ENCODE measurements at places on chromosomes 6 and 20.

GRCh38 chr20:43525021-43525420 is 17.5 kb downstream of the L3MBTL1 start:
- H3K4me1 ChIP-seq, result no peaks in the 10 kb centered on the region
- no peak for DNase-seq
- H3K36me3 ChIP-seq, result no peaks in the 10 kb centered on the region
- no peak overlapping the region for H3K4me3 ChIP-seq
- no peak overlapping the region for H3K27ac ChIP-seq
- H3K27me3 ChIP-seq, result no peaks in the 10 kb centered on the region

DNA sequence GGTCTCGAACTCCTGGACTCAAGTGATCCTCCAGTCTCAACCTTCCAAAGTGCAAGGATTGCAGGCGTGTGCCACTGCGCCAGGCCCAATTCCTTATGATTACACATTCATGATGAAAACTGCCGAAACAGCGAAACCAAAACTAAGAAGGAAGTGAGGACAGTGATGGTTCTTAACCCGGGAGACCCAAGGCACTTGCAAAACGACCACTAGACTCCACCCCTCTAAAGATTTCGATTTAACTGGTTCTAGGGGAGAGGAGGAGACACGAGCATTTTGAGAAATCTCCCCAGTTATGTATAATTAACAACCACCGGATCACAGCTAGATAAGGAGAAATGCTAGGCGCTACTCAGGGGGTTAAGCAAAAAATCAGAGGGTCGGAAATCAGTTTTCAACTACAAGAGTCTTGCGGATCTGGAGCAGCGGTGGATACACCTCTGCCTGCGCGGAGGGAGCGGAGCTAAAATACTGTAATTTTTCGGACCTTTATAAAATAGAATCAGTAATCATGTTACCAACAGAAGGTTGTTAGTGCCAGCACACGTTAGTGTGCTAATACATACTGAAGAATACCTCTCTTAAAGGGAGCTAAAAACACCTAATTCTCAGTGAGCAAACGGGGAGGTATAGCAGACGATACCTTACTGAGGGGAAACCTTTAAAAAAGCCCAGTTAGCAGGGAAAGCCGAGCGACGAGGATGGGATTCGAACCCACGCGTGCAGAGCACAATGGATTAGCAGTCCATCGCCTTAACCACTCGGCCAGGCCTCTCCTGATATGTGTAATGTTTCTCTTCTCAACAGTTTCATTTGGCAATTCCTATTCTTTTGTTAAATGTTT is 60.0 kb upstream of the BTN3A2 start:
- no peak for DNase-seq
- H3K4me1 ChIP-seq, result no peaks in the 10 kb centered on the region
- no peaks in the 10 kb centered on the region for H3K27me3 ChIP-seq
- H3K27ac ChIP-seq, result peak overlapping the region; percentile 66
- peak overlapping the region; percentile 54 for H3K4me3 ChIP-seq

DNA sequence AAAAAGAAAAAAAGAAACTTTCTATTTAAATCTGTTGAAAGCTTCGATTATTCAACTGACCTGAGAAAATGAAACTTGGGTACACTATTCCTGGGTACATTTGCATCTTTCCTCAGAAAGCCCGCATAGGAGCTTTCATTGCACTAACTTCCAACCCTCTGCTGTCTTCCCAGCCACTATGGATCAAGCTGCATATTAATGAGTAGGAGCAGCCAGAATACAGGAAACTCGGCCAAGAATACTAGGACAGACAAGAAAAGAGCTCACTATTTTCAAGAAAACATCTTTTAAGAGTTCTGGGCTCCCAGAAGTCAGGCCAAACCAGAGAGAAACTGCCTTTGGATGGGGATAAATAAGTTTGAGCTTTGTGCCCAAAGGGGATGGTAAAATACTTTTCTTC is 135.0 kb upstream of the CCDC28A start:
- no peaks in the 10 kb centered on the region for H3K4me1 ChIP-seq
- no peak overlapping the region for H3K27ac ChIP-seq
- H3K4me3 ChIP-seq, result no peak overlapping the region
- no peaks in the 10 kb centered on the region for H3K36me3 ChIP-seq
- H3K27me3 ChIP-seq, result no peaks in the 10 kb centered on the region
- DNase-seq, result no peak

- no peaks in the 10 kb centered on the region for H3K27me3 ChIP-seq
- no peaks in the 10 kb centered on the region for H3K36me3 ChIP-seq
- DNase-seq, result no peak
- no peak overlapping the region for H3K27ac ChIP-seq
- no peak overlapping the region for H3K4me3 ChIP-seq
Measured at GRCh38 chr6:21075986-21076385, 517.6 kb upstream of the SOX4 start.

- H3K4me1 ChIP-seq, result peaks cover 10% of the 10 kb centered on the region
- no peak for DNase-seq
- no peak overlapping the region for H3K27ac ChIP-seq
Measured at GRCh38 chr6:26431258-26432172, 8.8 kb upstream of the BTN3A3 start.

DNA sequence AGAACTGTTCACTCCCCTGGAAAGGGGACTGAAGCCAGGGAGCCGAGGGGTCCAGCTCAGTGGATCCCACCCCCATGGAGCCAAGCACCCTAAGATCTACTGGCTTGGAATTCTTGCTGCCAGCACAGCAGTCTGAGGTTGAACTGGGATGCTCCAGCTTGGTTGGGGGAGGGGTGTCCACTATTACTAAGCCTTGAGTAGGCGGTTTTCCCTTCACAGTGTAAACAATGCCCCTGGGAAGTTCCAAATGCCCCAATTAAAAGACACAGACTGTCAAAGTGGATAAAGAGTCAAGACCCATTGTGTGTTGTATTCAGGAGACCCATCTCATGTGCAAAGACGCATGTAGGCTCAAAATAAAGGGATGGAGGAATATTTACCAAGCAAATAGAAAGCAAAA is 150.2 kb downstream of the LPA start:
- H3K4me1 ChIP-seq, result no peaks in the 10 kb centered on the region
- no peaks in the 10 kb centered on the region for H3K27me3 ChIP-seq
- DNase-seq, result no peak
- H3K27ac ChIP-seq, result no peak overlapping the region

- no peaks in the 10 kb centered on the region for H3K27me3 ChIP-seq
- no peak overlapping the region for H3K4me3 ChIP-seq
- H3K36me3 ChIP-seq, result no peaks in the 10 kb centered on the region
- no peak overlapping the region for H3K27ac ChIP-seq
- no peak for DNase-seq
Measured at GRCh38 chr6:85824329-85824728, 181.6 kb upstream of the SYNCRIP start.

GRCh38 chr20:20836836-20837235 is 124.4 kb upstream of the RALGAPA2 start:
- H3K27ac ChIP-seq, result no peak overlapping the region
- no peak for DNase-seq
- H3K27me3 ChIP-seq, result no peaks in the 10 kb centered on the region
- no peak overlapping the region for H3K4me3 ChIP-seq
- no peaks in the 10 kb centered on the region for H3K36me3 ChIP-seq

DNA sequence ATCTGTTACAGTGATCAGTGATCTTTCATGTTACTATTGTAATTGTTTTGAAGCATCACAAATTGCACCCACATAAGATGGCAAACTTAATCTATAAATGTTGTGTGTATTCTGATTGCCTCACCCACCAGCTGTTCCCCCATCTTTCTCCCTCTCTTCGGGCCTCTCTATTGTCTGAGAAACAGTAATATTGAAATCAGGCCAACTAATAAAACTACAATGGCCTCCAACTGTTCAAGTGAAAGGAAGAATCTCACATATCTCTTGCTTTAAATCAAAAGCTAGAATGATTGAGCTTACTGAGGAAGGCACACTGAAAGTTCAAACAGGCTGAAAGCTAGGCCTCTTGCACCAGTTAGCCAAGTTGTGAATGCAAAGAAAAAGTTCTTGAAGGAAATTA is 141.2 kb downstream of the CDK19 start:
- no peak for DNase-seq
- H3K4me1 ChIP-seq, result no peaks in the 10 kb centered on the region
- no peaks in the 10 kb centered on the region for H3K36me3 ChIP-seq
- no peak overlapping the region for H3K27ac ChIP-seq

- H3K27me3 ChIP-seq, result no peaks in the 10 kb centered on the region
- H3K4me1 ChIP-seq, result no peaks in the 10 kb centered on the region
- H3K36me3 ChIP-seq, result no peaks in the 10 kb centered on the region
- H3K27ac ChIP-seq, result no peak overlapping the region
- no peak for DNase-seq
- H3K4me3 ChIP-seq, result no peak overlapping the region
Measured at GRCh38 chr6:55734256-55734655, 141.1 kb downstream of the BMP5 start.

Data from vagina (tissue), 2 donors.